Esophagus squamous epithelium (tissue), 5 donors: ENCODE measurements at places on chromosomes 1 and 21.

DNA sequence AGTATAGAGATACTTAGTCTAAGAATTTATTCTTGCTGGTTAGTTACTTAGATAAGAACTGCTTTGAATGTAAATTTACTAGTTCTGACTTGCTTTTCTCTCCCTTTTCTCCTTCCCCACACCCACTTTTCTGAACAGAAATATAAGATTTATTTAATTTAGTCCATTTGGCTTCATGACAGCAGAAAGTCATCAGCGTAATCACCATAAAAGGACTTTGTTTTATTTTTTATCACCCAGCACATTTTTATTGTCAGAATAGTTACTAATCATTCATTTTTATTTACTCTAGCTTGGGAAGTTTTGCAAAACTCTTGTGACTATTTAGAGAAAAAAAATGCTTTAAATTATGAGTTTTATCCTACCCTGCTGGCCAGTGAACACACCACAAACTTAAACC, 197.2 kb downstream of the CHRM3 start:
- no peak for DNase-seq

DNA sequence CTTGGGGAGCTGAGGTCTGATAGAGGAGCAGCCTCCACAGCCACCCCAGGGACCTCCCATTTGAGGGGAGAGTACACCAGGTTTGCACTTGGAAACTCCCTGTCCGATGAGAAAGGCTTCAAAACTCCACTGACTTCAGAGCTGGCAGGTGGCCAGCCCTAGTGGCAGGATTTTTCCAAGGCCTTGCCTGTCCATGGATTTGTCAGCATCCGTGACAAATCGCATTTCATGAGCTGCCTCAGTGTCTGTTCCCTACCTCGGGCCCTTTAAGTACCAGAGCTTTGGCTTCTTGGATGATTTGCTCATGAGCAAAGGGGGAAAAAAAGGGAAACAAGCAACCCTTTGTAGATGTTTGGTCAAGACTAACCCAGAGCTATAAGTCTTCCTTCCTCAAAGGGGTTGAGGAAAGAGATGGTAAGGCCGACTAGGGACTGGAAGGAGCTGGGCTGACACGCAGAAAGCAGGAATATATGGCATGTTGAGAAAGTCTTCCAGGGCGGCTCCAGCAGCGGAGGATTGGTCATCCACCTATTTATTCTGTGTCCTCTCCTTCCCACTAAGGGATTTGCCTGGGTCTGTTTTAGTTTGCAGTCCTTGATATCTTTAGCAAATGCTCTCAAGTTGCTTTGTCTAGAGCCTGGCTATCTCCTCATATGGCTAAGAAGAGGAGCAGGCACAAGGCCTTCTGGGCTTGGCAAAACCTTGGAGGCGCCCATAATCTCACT, 2.7 kb upstream of the HSPG2 start:
- DNase-seq: no peak

DNA sequence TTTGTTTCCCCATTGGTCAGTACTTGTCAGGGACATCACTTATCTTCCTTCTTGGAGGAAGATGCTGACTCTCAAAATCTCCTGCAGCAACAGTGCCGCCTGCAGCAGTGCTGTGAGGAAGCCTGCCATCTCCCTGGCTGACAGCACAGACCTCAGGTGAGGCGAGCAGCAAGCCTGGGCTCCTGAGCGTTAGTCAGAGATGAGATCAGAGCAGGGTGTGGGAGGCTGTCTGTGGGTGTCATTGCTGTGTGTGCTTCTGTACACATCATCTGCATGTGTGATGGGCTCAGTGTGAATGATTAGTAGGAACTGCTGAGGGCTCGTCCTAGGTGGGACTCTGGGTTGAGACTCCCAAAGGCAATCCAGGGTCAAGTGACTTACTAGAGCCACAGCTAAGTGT, 6.1 kb downstream of the STRIP1 start:
- DNase-seq: no peak

DNA sequence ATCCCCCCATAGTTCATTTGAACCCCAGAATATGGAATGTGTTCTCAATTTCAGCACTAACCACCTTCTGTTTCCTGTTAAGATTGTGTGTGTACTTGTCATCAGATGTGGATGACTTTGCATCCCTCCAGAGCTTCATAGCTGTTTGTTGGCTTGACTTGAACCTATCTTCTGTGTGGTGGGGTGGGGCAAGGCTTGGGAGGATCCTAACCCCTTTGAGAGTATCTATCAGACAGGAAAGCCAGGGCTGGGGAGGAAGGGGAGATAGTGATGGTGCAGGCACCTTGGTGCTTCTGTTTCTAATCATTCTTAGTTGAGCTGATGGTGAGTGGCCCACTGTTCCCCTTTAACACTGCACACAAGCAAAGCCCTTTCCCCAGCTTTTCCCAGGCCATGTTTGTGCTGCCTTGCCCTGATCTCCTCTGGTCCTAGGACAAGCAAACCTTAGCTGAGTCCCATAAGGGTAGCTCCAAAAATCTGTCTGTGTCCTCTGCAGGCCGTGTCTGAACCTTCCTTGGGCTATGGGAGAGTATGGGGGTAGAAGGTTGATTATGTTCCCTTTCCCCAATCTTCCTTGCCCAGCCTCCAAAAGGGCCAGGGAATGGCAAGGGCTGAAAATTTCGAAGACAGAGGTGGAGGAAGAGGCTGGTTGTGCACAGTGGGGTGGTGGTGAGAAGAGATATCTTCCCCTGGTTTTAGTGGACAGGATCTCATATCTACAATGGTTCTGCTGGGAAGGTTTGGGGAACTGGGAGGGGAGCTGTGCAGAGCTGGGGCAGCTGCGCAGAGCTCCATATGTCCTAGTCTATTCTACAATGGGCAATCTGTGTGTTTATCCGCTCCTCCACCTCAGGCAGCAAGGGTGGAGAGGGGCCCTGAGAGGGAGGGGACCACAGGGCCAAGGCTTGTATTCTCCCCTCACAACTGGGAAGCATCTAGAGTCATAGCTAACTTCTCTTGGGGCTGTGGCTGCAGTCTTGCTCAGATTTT, 1.4 kb downstream of the NHLH1 start:
- DNase-seq: no peak

- DNase-seq: no peak
These were observed 4.6 kb downstream of the BECN2 start for GRCh38 chr1:241962153-241962552.

DNA sequence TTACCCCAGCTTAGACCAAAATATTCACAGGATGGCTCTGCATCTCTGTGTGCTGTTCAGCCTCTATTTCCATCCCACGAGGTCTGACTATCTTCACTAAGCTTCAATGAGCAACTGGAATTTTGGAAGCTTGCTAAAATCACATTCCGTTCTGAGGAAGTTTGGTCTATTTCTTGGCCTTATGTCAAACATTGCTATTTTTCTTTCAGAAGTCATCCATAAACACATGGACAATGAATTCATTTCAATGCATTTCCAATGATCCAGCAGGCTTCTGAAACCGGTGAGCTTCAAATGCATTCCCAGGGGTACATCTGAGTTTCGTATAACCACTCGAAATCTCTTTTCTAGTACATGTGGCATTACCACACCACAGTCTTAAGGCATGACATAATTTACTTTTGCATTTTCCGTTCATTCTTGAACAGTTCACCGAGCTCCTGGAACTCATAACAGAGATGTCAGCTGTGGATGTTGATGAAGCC, 294.1 kb upstream of the KAZN start:
- DNase-seq: no peak

DNA sequence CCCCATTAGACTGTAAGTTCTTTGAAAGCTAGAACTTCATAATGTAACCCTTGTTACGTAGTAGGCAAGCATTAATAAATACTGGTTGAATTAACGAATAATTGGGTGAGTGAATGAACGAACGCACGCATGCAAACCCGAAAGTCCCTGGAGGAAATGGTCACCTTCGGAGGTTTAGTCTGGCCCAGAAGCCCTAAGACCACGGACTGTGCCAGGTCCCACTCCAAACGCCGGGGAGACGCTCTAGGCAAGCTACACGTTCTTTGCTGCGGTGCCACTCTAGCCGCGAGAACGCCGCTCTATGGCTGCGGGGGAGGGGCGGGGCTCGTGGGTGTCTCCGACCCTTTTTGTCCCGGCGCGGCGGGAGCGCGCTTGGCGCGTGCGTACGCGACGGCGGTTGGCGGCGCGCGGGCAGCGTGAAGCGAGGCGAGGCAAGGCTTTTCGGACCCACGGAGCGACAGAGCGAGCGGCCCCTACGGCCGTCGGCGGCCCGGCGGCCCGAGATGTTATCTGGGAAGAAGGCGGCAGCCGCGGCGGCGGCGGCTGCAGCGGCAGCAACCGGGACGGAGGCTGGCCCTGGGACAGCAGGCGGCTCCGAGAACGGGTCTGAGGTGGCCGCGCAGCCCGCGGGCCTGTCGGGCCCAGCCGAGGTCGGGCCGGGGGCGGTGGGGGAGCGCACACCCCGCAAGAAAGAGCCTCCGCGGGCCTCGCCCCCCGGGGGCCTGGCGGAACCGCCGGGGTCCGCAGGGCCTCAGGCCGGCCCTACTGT, at the start of gene KDM1A:
KDM1A (plus strand) TSS at position 375 of the 769 bp plus-strand sequence; CDS start at position 504, 129 bp downstream.
- DNase-seq: peak; percentile 72

GRCh38 chr1:243549791-243550190, 293.9 kb downstream of the SDCCAG8 start:
- no peak for DNase-seq

- no peak for DNase-seq
These were observed 84.6 kb downstream of the LAMC2 start for GRCh38 chr1:183270541-183271141.

DNA sequence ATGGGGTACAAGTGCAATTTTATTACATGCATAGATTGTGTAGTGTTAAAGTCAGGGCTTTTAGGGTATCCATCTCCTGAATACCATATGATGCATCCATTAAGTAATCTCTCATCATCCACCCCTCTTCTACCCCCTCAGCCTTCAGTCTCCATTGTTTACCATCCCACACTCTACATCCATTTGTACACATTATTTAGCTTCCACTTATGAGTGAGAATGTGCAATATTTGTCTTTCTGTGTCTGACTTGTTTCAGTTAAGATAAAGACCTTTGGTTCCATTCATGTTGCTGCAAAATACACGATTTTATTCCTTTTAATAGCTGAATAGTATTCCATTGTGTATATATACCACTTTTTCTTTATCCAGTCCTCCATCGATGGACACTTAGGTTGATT, 222.5 kb upstream of the USP24 start:
- DNase-seq: no peak

DNA sequence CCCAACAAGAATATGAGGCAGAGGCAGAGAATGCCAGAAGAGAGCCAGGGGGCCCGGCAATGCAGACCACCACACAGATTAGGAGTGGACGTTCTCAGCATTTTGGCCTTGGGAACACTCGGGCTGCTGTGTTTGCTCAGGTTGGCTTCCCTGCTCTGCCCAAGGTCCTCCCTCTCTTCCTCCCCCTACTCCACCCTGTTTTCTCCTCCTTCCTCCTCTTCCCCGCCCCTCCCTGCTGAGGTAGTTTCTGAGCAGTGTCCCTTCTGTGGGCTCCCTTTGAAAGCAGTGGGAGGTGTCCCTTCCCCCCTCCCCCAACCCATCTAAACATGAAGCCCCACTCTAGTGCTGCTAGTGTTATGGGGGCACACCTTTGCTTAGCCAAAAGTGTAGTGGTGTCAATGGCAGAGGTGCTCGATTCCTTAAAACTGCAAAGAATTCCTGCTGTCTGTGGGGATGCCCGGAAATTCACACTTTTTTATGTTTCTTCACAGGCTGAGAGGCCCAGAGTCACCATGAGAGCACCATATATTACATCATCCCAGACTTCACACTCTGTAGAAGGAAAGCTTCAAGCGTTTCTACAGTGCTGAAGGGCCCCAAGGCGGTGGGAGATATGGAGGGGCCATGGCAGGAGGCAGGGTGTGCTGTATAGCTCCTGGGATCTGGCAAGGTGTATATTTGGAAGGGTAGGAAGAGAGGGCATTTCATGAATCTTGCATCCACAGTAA, at the start of gene HHIPL2:
HHIPL2 (minus strand) TSS at position 161 of the 728 bp plus-strand sequence; CDS start at position 101, 60 bp downstream.
- DNase-seq: no peak

- DNase-seq: no peak
These were observed 38.4 kb downstream of the VAV3 start for GRCh38 chr1:107926436-107927080.

DNA sequence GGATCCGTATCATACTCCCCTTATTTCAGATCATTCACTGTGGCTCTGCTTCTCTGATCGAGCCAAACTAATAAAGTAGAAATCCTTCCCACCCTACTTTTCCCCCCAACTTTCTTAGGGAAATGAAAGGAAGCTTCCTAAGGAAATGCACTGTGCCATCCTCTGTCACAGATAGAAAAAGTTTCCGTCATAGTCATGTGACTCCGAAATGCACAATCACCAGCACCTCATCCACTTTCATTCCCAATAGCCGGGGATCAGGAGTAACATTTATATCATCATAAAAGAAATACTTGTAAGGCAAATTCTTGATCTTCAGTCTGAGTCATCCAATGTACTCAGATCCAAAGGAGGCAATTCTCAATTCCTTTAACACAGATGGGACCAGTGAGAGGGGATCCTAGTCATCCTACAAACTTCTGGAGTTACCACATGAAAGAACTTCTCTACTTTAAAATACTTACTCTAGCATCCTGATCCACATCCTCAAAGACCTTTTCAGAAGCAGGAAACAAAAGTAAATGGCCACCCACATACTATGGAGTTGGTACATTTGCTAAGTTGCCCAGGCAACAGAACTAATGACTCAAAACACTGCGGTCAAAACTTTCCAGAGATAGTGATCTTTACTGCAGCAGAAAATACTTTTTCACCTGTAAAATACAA, 97.8 kb upstream of the ZC3H11B start:
- DNase-seq: no peak

DNA sequence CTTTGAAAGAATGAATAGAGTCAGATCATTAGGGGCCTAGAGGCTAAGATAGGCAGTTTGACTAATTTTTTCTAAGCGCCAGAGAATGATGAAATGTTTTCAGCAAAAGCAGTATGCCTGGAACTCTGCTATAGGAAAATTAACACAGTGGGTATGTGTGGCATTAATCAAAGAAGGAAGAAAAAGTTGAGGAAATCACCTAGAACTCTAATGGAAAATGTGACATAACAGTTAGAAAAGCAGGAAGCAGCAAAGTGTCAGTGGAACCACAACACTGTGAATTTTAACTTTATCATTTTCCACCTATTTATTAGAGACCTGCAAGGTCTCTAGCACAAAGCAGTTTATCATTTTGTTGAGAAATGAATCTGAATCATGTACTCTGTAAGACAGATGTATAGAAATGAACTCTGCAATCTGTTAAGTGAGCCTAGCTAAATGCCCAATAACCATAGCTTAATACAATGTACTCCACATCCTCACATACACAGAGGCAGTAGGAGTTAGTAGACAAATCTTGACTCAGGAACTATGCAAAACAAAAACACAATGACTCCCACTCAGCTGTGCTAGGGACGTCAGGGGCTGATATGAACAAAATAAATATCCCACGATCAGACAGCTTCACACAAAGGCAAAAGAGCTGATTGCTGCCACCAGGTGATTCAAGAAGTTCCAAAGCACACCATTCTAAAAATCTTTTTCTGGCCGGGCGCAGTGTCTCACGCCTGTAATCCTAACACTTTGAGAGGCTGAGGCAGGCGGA, 500.7 kb upstream of the NFIA start:
- no peak for DNase-seq

- no peak for DNase-seq
These were observed 40.6 kb upstream of the HHAT start for GRCh38 chr1:210288116-210288515.

GRCh38 chr1:204296431-204296988, 63.2 kb downstream of the PLEKHA6 start:
- no peak for DNase-seq

- no peak for DNase-seq
These were observed 94.6 kb downstream of the STUM start for GRCh38 chr1:226643177-226643576.

- no peak for DNase-seq
These were observed 1.8 kb downstream of the TAS1R3 start for GRCh38 chr1:1332774-1333480.

- DNase-seq: no peak
These were observed 222.3 kb downstream of the NTNG1 start for GRCh38 chr1:107363154-107363553.

- DNase-seq: no peak
These were observed 1.6 kb downstream of the DRAXIN start for GRCh38 chr1:11693024-11693590.
